ENCODE measurements at places on chromosomes 6 and 20.

- DNase-seq, result no peak
These were observed 42.3 kb upstream of the FAM210B start for GRCh38 chr20:56316483-56316882.

DNA sequence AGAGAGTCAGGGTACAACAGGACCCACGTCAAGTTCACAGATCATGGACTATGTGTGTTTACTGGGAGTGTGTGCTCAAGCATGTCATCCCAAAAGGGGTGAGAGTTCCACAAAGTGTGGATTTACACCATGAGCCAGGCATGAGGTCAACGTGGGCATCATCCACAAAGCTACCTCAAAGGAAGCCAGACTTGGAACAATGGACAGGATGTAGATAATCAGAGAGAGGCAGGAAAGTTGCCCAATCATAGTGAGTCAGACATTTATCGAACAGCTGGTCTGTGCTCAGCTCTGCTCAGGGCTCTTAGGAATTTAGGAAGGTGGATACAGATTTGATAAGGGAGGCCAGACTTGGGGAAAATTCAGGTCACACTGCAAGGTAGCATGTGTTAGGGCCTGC lies 317.2 kb upstream of the CDYL start:
- DNase-seq, result no peak

DNA sequence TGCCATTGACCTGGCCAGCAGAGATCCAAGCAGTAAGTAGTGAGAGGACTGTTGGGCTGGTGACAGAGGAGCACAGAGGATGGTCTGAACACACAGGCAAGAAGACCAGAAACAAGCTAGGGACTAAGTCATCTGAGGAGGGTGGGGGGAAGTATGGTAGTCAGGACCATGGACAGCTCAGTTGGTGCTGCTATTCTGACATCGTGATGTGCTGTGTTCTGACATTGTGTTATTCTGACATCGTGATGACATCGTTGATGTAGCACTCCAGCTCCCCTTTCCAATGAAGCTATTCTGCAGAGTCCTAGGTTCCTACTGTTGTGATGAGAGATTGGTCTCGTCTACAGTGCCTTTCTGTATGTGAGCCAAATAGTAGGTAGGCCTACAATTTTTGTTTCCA lies 28.7 kb downstream of the CFAP206 start:
- DNase-seq, result peak; percentile 38

- no peak for DNase-seq
These were observed 678.6 kb upstream of the CITED2 start for GRCh38 chr6:140052736-140053729.

DNA sequence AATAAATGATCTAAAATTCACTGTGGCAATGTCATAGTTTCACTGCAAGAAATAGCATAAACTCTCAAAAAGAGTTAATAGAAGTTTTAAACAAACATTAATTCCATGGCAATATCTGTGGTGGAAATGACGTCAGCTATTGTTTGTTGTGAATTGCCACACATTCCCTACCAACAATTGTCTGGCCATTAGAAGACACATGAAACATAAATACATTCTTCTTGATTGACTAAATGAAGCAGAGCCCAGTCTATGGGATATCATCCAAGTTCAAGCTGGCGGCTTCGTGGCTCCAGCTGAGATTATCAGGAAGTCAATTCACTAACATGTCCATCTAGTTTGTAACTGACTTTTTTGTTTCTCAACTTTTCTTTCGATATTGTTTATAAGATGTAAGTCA lies 369.0 kb downstream of the ARHGAP18 start:
- no peak for DNase-seq

GRCh38 chr6:14703586-14703985 lies 542.3 kb upstream of the JARID2 start:
- no peak for DNase-seq

GRCh38 chr20:21393816-21394519 lies 3.4 kb downstream of the NKX2-4 start:
- no peak for DNase-seq

DNA sequence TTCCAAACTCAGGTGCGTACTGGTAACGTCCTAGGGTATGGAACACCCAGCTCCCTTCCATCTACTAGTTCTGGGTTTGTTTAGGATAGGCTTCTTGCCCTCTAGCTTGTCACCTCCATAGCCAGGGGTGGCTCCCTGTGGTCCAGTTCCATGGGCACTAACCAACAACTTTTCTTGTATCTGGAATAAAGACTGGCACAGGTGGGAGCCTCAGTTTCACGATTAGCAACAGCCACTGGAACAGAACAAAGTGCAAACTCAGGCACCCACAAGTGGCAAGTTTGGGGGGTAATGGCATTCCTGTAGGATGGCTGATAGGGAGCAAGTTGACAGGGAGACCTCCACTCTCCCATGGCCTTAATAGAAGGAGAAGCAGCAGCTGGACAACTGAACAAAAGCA lies 5.6 kb upstream of the APMAP start:
- DNase-seq, result no peak

DNA sequence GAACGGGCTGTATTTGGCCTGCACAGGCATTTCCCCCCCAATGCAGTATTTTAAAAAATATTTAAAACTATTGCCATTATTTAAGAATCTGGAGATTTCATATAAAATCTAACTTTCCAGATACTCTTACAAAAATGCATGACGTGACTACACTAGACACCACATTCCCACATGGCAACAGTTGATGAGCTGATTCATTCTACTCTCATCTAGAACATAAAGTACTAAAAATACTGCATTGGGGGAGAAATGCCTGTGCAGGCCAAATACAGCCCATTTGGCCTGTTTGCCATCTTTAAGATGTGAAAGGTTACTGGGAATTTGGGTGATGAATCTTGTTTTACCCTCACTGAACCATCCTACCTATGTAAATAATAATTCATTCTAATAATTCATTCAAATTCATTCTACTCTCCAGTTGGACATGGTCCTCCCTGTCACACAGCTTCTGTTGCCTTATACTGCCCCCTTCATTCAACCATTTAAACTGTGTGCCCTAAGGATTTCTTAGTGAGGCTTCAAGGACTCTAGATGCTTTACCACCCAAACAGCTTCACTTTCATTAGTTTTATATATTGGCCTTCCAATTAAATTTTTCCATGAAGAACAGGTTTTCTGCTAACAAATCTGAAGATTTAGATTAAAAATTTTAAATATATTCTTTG lies 6.9 kb upstream of the ZSCAN16 start:
- no peak for DNase-seq

GRCh38 chr20:56445540-56445939 lies 22.9 kb upstream of the RTF2 start:
- DNase-seq, result no peak
